ENCODE measurements at places on chromosomes 16 and 17. TPM values are rescaled to one million over a fixed set of nuclear protein-coding genes. Genes with fewer than 3 reads are reported as not detected.
A peak's percentile ranks its signal among the peaks of the same experiment; 100 is the strongest.

GRCh38 chr17:55413825-55414489, 7.7 kb downstream of the MMD start:
- DNase-seq: no peak
- H3K4me3 ChIP-seq: no peak overlapping the region
- no peak overlapping the region for H3K27ac ChIP-seq
- no peaks in the 10 kb centered on the region for H3K4me1 ChIP-seq
- peaks cover 60% of the 10 kb centered on the region for H3K36me3 ChIP-seq
- no peaks in the 10 kb centered on the region for H3K27me3 ChIP-seq

DNA sequence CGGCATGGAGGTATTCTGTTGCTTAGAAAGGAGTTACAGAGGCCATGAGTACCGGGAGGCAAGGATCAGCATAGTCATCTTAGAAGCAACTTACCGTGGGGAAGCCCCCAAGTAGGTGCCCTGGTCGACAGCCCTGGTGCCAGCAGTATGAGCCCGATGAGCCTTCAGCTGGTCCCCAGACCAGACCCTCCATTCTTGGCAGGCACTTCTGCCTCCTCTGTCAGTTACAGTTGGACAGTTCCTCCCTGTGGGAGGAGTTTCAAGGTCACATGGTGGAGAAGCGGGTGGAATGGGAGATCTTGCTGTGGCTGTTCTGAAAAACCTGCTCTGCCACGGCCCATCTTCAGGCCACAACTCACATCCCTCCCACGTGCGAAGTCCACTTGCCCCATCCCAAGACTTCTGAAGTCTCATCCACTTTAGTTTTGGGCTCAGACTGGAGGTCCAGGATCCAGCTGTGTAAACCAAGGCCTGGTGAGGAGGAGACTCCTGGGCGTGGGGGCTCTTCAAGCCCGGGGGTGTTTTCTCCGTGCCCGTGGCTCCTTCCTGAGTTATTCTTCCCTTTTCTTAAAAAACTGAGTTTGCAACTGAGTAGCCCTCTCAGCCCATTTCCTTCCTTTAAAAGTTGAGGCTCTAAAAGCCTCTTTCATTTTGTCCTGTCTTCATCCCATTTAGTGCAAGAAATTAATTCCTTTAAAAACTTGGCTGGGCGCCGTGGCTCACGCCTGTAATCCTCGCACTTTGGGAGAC, 133.5 kb downstream of the SEC14L1 start:
- peaks cover 2% of the 10 kb centered on the region for H3K27me3 ChIP-seq
- no peak for DNase-seq
- H3K4me1 ChIP-seq: no peaks in the 10 kb centered on the region
- H3K36me3 ChIP-seq: no peaks in the 10 kb centered on the region
- H3K4me3 ChIP-seq: no peak overlapping the region
- H3K27ac ChIP-seq: no peak overlapping the region

- no peaks in the 10 kb centered on the region for H3K27me3 ChIP-seq
- peak overlapping the region; percentile 76 for H3K27ac ChIP-seq
- H3K4me3 ChIP-seq: no peak overlapping the region
- peaks cover 3% of the 10 kb centered on the region for H3K36me3 ChIP-seq
- no peak for DNase-seq
These were observed 14.5 kb upstream of the MTSS2 start for GRCh38 chr16:70700101-70701020.

- no peak for DNase-seq
- no peak overlapping the region for H3K27ac ChIP-seq
- peaks cover 21% of the 10 kb centered on the region for H3K36me3 ChIP-seq
- peaks cover 15% of the 10 kb centered on the region for H3K4me1 ChIP-seq
These were observed 4.8 kb upstream of the SIRT7 start for GRCh38 chr17:81922566-81923301.

GRCh38 chr17:50184064-50184463, 17.4 kb downstream of the COL1A1 start:
- DNase-seq: peak; percentile 77
- no peaks in the 10 kb centered on the region for H3K27me3 ChIP-seq
- no peak overlapping the region for H3K27ac ChIP-seq
- H3K36me3 ChIP-seq: peaks cover 6% of the 10 kb centered on the region

- no peak overlapping the region for H3K27ac ChIP-seq
- no peak for DNase-seq
- no peaks in the 10 kb centered on the region for H3K36me3 ChIP-seq
- no peaks in the 10 kb centered on the region for H3K4me1 ChIP-seq
These were observed 95.2 kb upstream of the FOXF1 start for GRCh38 chr16:86414991-86415740.

DNA sequence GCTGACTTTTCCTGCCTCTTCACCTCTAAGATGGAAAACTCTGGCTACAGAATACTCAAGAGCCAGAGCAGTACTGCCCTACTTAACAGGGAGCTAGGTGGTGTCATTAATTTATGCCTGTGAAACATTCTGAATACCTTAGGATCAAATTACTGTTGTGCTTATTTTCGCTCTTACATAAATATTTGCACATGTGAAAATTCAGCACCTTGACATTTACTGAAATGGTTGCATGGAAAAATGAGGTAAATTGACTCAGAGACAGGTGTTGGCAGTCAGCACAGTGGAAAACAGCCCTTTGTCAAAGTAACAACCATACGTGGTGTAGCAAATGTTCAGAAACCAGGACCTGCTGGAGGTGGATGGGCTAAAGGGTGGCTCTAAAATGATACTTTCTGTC, 193.6 kb downstream of the CDH8 start:
- no peaks in the 10 kb centered on the region for H3K36me3 ChIP-seq
- no peak overlapping the region for H3K4me3 ChIP-seq
- peaks cover 16% of the 10 kb centered on the region for H3K4me1 ChIP-seq
- DNase-seq: no peak
- no peak overlapping the region for H3K27ac ChIP-seq
- H3K27me3 ChIP-seq: no peaks in the 10 kb centered on the region

DNA sequence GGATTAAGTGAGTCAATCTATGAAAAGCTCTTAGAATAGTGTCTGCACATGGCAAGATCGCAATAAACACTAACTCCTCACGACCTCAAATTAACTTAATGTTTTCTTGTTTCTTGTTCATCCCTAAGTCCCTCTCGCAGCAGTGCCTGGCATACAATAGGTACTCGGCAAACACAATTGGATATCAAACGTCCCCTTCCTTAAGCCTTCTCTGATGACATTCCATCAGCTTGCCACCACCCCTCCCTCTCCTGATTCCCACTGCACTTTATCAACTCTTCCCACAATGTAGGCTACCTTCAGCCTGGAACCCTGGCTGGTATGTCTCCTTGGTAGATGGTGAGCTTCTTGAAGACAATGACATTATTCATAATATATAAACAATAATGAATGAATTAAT, 33.3 kb downstream of the CCDC42 start:
- DNase-seq: peak; percentile 47
- no peak overlapping the region for H3K4me3 ChIP-seq
- H3K27ac ChIP-seq: no peak overlapping the region

DNA sequence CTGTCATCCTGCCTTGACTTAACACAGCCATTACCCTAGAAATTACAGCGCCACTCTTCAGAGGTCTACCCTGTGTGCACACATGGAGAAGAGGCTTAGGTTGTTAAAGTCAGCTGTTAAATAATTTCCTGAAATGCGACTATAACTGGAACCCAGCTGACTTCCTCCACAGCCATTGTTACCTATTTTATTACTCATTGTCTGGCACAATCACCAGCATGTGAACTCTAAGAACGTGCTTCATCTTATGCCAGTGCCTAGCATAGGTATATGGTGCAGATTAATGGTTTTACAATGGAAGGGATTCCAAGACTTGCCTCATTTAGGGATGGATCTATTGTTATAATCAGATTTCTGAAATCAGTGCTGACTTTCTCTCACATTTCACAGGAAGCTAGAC, 11.9 kb downstream of the RDM1 start:
- H3K27ac ChIP-seq: no peak overlapping the region
- H3K4me3 ChIP-seq: no peak overlapping the region
- H3K36me3 ChIP-seq: no peaks in the 10 kb centered on the region
- H3K27me3 ChIP-seq: no peaks in the 10 kb centered on the region
- no peak for DNase-seq

The CNTNAP1 gene
- total RNA-seq: 19.9 TPM

The NOD2 gene
- 0.46 TPM for total RNA-seq

Data from endodermal cell (in vitro differentiated cells).